ENCODE measurements at places on chromosomes 3 and 15.
A peak's percentile ranks its signal among the peaks of the same experiment; 100 is the strongest.

GRCh38 chr15:27683121-27683520 is 416.0 kb downstream of the OCA2 start:
- DNase-seq, result no peak

GRCh38 chr3:114127517-114127916 is 51.3 kb downstream of the DRD3 start:
- DNase-seq, result no peak

DNA sequence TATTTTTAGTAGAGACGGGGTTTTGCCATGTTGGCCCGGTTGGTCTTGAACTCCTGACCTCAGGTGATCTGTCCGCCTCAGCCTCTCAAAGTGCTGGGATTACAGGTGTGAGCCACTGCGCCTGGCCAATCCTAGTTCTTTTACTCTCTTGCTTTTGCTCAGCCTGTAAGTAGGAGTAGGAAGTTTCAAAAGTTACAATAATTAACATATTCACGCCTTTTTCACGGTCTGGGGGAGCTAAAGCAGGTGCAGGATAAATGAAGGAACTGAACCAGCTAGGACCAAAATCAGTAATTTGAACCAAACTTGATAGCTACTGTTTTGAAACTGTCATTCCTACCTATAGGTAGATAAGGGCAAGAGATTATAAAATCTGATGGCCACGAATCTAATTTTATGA is 98.5 kb downstream of the CACNA1D start:
- DNase-seq, result no peak

GRCh38 chr3:157129803-157130466 is 30.0 kb downstream of the CCNL1 start:
- no peak for DNase-seq

GRCh38 chr15:94404733-94405283 is 173.4 kb downstream of the MCTP2 start:
- DNase-seq, result no peak

DNA sequence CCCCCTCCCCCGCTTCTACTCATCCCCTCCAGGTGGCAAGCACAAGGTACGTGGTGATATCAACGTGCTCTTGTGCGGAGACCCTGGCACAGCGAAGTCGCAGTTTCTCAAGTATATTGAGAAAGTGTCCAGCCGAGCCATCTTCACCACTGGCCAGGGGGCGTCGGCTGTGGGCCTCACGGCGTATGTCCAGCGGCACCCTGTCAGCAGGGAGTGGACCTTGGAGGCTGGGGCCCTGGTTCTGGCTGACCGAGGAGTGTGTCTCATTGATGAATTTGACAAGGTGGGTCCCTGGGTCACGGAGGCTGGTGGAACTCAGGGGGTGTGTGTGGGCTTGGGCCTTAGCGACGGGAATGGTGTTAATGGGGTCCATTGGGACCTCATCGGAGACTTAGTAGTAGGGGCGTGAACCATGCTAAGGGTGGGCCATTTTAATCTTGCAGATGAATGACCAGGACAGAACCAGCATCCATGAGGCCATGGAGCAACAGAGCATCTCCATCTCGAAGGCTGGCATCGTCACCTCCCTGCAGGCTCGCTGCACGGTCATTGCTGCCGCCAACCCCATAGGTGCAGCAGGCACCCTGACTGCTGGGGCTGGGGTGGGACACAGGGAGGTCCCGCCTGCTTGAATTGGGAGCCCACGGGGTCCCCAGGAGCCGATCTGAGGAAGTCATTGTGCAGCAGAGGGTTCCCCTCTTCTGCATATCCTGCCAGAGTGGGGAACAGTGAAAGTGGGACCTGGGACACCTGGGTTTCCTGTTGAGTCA is 12.0 kb upstream of the PODXL2 start:
- no peak for DNase-seq

GRCh38 chr15:68210821-68211655 is 5.9 kb upstream of the CALML4 start:
- DNase-seq, result peak; percentile 73
